CD4-positive, alpha-beta T cell treated with Interleukin-6 at 100 ng/mL for 8 hours (primary cell): ENCODE measurements at places on chromosomes 2 and 18.

DNA sequence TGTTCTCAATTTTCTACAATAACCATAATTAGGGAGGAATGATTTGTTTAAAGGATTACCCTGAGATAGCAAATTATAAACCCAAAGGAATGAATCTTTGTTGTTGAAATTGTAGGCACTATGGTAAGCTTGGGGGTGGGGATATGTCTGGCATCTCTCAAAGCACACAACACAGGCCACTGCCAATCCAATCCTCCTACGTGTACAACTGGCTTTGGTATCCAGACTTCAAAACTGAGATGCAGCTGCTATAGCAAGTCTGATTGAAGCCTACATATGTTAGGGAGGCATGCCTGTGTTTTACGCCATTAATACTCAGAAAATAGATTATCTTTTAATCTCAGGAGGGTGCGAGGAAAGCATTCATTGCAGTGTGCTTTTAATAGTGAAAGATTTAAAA, 5.9 kb upstream of the NCOA1 start:
- DNase-seq = no peak

- DNase-seq = peak; percentile 33
Measured at GRCh38 chr2:96345438-96345837, 9.9 kb downstream of the NCAPH start.

- DNase-seq = no peak
Measured at GRCh38 chr2:240906141-240906910, at the start of gene CROCC2. Gene CROCC2, plus strand, starts transcription at chr2:240906336. Its CDS starts 178 bp downstream, at chr2:240906514.

GRCh38 chr18:74139888-74140287, 7.7 kb downstream of the FBXO15 start:
- DNase-seq = no peak

- no peak for DNase-seq
Measured at GRCh38 chr18:57427429-57428201, 7.6 kb upstream of the ONECUT2 start.

DNA sequence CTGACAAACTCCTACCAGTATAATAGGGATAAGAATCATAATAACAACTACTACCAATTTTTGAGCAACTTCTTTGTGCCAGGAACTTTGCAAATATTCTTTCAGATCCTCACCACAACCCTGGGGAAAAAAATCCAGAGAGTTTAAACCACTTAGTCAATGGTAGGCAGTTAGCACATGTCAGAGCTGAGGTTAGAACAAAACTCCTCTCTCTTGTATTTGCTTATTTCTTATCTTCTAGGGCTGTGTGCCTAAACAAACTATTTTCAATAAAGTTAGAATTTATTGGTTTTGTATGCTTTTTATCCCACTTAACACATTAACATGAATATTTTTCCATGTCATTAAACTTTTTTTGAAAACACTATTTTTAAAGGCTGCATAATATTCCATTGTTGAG, 127.1 kb downstream of the BCL11A start:
- DNase-seq = no peak

GRCh38 chr18:22214731-22215528, 45.5 kb downstream of the GATA6 start:
- no peak for DNase-seq

GRCh38 chr2:29765721-29766120, 155.7 kb downstream of the ALK start:
- DNase-seq = no peak

- DNase-seq = no peak
Measured at GRCh38 chr18:26614374-26614773, 66.0 kb upstream of the KCTD1 start.

GRCh38 chr18:2237706-2238105, 333.6 kb downstream of the METTL4 start:
- no peak for DNase-seq

DNA sequence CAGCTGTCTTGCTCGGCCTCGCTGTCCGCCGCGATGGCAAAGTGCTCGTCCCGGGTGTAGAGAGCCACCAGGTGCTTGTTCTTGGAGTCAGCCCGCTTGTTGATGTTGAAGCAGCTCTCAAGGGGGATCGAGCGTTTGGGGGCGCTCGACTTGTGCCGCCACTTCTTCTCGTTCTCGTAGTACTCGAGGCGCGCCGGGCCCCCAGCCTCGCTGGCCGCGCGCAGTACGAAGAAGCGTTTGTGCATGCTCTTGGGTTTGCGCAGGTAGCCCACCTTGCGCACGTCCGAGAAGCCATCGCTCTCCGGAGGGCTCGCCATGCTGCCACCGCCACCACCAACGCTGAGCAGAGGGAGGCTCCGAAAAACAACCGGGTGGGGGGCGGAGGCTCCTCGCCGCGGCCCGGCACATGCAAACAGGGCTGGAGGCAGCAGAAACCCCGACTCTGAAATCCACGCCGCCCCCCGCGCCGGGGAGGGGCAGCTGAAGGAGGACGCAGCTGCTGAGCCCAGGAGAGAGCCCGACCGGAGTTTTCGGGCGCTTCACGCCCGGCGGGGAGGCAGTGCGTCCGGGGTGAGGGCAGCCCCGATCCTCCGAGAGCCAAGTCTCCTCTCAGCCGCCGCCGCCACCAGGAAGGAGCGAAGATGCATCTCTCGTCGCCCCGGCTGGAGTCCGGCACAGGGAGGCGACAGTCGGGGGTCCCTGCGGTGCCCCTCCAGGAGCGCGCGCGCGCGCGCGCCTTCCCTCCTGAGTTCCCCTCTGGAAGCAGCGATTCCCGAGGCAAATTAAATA, 1.0 kb downstream of the IRS1 start:
- peak; percentile 34 for DNase-seq

DNA sequence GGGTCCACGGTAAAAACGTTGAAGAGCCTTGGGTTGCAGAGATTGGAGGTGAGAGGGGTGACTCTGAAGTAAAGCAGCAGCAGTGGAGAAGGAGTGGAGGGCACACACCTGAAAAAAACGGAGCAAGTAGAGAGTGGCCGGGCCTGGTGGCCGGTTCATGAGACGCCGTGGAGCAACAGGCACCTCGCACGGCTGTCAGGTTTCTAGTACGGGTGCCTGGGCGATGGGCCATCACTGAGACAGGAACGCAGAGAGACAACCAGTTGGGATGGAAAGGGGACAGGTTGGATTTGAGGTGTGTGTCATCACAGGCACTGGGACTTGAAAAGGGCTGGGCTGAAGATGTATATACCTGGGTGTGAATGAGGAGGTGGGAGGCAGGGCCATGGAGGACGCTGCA, 104.2 kb downstream of the MTCL1 start:
- DNase-seq = no peak

DNA sequence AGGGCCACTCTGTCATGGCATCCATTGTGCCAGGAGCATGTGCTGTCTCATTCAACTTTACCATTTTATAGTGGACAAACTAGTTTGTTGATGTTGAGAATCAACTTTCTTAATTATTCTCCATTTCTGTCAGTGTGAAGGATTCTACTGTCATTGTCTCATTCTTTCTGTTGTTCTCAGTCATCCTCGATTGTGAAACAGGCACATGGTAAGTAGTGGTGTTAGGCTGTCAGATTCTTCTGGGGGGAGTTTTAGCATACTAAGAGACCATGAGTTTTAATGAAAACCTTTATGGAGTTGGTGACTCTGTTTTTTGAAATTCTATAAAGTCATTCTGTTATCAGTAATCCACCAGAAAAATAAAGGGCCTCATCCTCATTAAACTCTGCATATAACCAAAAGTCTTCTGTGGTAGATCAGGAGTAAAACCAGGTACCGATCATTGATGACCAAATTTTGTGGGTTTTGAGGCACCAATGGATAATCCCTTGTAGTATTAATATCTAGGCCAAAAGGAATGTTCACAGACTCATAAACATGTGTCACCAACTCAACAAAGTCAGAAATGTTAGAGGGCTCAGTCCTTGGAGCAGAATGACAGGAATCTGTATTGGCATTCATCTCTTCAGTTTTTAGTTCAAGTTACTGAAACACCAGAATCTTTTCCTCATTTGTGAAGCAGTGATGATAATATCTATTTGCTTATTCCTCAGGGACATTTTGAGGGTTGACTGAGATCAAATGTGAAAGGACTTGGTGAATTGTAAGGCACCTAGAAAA, 73.2 kb downstream of the CERS6 start:
- no peak for DNase-seq

DNA sequence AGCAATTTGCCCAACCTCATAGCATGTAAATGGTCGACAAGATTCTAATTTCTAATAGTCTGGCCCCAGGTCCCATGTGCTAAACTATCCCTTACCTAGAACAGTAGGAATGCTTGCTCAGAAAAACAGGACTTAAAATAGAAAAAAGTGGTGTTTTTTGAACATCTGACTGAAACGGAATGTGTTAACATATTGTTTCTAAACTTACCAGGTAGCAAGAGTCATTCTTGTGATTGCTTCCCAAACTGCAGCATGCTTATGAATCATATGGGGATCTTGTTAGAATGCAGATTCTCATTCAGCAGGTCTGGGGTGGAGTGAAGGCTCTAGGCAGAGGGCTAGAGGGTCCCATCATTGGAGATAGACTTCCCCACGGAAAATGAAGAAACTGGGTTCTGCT, 5.8 kb upstream of the SLC20A1 start:
- DNase-seq = no peak

- no peak for DNase-seq
Measured at GRCh38 chr2:211875488-211875887, 663.1 kb downstream of the ERBB4 start.

DNA sequence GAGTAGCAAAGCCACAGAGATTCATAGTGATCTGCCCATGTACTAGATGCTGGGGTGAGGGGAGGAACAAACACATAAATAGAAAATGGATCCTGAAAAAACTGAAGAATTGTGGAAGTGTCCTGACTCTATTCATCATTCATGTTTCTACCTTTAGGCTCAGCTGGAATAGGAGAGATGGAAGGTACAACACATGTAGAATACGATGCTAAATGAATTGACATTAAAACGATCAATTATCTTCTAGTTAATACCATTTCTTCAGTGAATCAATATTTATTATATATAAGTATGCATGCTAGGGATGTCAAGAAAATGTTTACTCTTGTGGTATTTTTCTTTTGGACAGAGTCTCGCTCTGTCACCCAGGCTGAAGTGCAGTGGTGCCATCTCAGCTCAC, 159.1 kb downstream of the IRS1 start:
- no peak for DNase-seq

DNA sequence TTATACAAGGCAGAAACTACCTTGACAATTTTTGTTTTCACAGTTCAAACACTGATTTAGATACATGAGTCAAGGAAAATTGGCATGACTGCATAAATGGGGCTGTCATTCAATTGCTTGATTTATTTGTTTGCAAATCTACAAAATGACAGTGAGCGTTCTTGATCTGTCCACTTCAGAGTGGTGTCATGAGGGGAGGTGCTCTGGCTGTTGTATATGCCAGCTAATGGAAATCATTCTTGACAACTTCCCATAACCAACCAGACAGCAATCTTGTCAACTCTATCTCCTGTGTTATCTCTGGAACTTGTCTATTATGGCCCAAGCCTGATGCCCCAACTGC, 120.6 kb upstream of the UGP2 start:
- no peak for DNase-seq

- DNase-seq = peak; percentile 29
Measured at GRCh38 chr2:96940980-96941775, 45.2 kb downstream of the FAM178B start.

DNA sequence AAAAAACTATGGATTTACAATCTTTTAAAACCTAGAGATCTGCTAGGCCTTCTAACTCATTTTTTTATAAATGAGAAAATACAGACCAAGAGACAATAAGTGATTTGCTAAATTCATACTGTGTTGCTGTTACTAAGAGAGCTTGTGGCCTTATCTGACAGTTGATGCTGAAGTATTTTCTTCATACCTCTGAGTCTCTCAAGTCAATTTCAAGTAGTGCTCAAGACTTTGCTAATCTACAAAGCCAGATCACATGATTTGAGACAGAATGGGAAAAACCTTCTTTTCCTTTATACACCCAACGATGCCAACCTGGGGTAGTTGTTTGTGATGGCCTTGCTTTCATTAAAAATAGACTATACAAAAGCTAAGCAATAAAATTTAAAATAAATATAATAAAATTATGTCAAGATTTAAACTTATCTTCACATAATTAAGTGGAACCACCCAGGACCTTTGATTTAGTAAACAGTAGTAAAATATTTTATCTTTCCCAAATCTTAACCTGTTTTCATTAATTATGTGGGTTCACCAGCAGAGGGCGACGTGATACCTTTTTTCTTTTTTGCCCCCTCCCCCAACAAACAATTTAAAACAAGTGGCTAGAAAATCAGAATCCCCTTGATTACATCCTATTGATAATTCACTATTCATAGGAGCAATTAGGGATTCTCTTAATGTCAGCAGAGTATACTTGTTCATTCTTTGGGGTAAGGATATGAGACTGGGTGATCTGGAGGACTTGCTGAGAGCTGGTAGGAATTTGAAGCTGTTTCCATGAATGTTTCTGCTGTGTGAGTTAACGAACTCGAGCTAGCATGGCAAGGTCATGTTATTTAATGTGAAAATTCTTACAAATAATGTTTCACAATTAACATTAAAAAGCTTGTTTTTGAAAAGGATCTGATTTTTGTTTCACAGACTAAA, 49.6 kb upstream of the SLC5A7 start:
- DNase-seq = no peak

DNA sequence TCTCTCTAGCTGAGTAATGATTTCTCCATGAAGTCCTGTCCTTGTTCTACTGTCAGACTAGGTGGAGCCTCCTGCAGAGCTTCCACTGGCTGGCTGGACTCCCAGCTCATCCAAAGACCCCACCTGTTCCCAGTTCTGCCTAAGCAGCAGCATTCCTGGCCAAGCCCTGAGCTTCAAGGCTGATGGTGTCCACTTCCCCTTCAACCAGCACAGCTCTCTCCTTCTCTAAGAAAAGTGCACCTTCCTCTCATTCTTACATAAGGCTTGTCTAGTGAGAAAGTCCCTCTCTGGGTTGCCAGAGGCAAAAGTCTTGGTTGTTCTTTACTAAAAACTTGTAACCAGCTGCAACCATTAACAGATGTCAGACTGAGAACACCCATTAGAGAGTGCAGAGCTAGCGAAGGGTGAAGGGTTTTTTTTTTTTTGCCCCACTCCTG, 58.9 kb downstream of the CXCR4 start:
- no peak for DNase-seq

DNA sequence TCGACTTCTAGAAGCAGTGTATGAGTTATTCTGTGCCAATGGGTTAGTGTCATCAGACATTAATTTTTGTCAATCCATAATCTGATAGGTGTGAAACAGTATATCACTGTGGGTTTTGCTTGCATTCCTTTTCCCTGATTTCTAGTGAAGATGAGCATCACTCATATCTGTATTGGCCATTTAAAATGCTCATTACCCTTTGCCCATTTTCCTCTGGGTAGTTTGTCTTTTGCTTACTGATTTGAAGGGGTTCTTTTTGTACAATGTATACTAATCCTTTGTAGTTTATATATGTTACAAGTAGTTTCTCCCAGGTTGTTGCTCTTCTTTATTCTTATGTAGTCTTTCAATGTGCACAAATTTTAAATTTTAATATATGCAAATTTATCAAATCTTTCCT, 152.2 kb downstream of the TPGS2 start:
- no peak for DNase-seq

DNA sequence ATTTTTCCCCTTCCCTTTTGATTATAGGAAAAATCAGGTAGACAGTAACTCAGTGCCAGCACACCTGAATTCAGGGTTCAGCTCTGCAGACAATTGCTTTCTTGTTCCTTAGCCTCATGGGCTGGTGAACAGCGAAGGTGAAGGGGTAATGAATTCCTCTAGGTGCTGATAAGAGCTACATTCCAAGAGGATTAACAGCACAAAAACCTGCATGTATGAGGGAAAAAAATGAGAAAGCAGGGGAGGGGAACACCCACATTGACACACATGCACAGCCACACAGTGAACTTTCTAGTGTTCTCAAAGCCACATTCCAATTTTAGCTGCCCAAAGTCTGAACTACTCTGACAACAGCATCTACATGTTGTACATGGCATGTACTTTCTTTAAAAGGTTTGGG, 46.1 kb downstream of the SPATS2L start:
- no peak for DNase-seq
